CD4-positive, alpha-beta memory T cell (primary cell): ENCODE measurements at places on chromosomes 1 and 21. TPM values are rescaled to one million over a fixed set of nuclear protein-coding genes. Genes with fewer than 3 reads are reported as not detected.

The CEP85 gene
- 21.9 TPM for total RNA-seq

The MNDA gene
- total RNA-seq, result 0.50 TPM

The LRRC71 gene
- not detected for total RNA-seq

The HHIPL2 gene
- total RNA-seq, result 0.26 TPM

The USH2A gene
- total RNA-seq, result not detected

- no peak overlapping the region for H3K27ac ChIP-seq
- H3K36me3 ChIP-seq, result no peaks in the 10 kb centered on the region
- no peaks in the 10 kb centered on the region for H3K27me3 ChIP-seq
Observed at GRCh38 chr21:35332841-35333426, 283.8 kb upstream of the RUNX1 start.

DNA sequence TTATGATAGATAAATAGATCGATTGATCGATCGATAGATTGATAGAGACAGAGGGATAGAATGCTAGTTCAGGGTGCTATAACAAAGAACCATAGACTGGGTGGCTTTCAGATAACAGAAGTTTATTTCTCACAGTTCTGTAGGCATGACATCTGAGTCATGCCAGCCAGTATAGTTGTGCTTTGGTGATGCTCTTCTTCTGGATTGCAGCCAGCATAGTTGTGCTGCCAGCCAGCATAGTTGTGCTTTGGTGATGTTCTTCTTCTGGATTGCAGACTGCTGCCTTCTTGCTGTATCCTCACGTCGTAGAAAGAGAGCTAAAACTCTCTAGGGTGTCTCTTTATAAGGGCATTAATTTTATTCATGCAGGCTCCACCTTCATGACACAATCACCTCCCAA lies 860.8 kb downstream of the BRINP3 start:
- no peak for DNase-seq
- no peak overlapping the region for H3K27ac ChIP-seq
- no peaks in the 10 kb centered on the region for H3K36me3 ChIP-seq
- H3K4me3 ChIP-seq, result no peak overlapping the region
- H3K27me3 ChIP-seq, result no peaks in the 10 kb centered on the region

DNA sequence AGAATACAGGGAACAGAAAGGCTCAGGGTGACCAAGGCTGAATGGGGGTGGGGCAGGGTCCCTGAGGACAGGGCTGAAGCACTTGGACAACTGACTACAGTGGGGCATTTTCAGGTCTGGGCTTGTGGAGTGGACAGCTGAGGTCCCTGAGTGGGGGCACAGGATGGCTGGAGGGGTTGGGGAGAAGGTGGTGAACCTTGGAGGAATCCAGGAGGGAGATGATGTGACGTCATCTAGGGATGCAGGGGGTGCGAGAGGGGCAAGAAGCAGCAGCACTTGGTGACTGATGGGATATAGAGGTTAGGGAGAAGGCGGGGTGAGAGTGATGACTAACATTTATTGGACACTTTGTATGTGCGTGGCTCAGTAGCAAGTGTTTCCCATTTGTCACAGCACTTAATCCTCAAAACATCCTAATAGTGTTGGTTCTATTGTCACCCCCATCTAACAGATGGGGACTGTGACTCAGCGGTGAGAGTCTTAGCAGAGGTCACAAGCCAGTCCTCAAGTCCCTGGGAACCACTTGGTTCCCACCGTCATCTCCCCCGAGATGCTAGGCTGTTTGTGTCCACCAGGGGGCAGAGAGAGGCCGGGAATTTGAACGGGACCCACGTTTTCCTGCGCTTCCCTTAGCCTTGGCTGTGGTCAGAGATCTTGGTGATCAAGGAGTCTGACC lies 27.9 kb upstream of the BMP8B start:
- H3K27me3 ChIP-seq, result no peaks in the 10 kb centered on the region
- H3K36me3 ChIP-seq, result no peaks in the 10 kb centered on the region
- peaks cover 8% of the 10 kb centered on the region for H3K4me1 ChIP-seq
- H3K4me3 ChIP-seq, result no peak overlapping the region
- peak; percentile 46 for DNase-seq

DNA sequence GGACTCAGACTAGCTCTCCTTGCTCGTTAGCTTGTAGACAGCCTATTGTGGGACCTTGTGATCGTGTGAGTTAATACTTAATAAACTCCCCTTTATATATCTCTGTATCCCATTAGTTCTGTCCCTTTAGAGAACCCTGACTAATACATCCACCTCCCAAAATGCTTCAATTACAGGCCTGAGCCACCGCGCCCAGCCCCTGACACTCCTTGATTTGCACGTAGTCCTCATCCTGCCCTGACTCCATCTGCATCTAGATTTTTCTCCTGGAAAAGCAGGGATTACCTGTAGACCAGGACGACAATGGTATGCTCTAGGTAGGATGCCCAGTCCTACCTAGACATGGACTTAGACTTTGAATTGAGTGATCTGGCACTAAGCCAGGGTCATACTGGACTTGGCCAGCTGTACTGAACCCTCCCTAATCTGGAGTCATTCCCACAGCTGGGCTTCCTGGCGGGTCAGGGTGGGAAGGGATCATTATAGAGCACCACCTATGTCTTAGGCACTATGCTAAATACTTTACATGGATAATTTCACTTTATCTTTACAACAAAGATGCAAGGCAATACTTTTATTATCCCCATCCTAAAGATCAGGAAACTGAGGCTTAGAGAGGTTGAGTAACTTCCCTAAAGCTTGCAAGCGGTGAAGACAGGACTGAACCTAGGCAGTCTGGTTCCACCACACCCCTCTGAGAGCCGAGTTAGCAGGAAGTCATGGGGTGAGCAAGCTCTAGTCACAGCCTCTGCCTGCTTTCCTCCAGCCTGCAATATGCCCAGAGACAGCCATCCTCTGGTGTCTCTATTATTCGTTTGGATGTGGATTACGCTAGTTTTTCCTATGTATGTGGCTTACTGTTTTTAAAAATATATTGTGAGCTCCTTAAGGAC lies 89.4 kb downstream of the DTL start:
- DNase-seq, result peak; percentile 5
- H3K36me3 ChIP-seq, result no peaks in the 10 kb centered on the region
- H3K4me3 ChIP-seq, result no peak overlapping the region
- H3K27me3 ChIP-seq, result no peaks in the 10 kb centered on the region
- no peak overlapping the region for H3K27ac ChIP-seq
- H3K4me1 ChIP-seq, result peaks cover 9% of the 10 kb centered on the region

- H3K27ac ChIP-seq, result no peak overlapping the region
- no peaks in the 10 kb centered on the region for H3K36me3 ChIP-seq
- DNase-seq, result no peak
- H3K27me3 ChIP-seq, result no peaks in the 10 kb centered on the region
- H3K4me1 ChIP-seq, result peaks cover 99% of the 10 kb centered on the region
- H3K4me3 ChIP-seq, result no peak overlapping the region
Observed at GRCh38 chr1:13760921-13761320, 60.9 kb downstream of the PRDM2 start.

- no peak overlapping the region for H3K4me3 ChIP-seq
- no peak for DNase-seq
- H3K36me3 ChIP-seq, result no peaks in the 10 kb centered on the region
- H3K27ac ChIP-seq, result no peak overlapping the region
- no peaks in the 10 kb centered on the region for H3K4me1 ChIP-seq
- H3K27me3 ChIP-seq, result no peaks in the 10 kb centered on the region
Observed at GRCh38 chr21:30164796-30165195, 1.8 kb downstream of the CLDN17 start.

DNA sequence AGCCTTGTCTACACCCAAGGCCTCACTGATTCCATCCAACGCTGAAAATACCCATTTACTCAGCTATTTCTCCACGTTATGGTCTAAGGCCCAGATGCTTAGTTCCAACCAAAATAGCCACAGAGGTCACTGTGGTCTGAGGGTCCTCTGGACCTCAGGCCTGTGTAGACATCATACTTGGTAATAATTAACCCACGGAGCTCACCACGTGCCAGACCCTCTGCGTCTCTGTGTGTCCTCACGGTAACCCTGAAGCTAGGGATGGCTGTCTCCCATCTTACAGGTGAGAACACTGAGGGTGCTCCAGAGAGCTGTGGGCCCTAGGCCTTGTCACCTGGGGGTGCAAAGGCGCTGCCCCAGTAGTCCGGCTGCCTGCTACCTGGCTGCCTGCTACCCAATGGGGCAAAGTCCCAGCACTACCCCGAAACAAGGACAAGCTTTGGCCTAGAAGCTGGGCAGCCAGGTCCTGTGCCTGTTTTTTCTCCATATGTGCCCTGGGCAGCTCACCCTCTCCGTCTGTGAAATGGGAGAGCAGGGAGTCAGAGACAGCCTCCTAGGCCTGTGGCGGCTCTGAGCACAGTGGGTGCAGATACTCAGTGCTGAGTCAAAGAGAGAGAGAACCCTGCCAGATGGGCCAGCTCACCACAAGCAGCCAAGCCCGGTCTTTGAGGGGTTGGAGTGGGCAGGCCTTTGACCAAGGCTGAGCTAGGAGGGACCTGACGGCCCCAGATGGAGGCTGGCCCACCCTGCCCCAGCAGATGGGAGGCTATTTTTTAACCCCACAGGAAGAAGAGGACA lies 17.0 kb upstream of the RUNX3 start:
- H3K4me3 ChIP-seq, result no peak overlapping the region
- no peak for DNase-seq
- no peaks in the 10 kb centered on the region for H3K36me3 ChIP-seq
- H3K4me1 ChIP-seq, result peaks cover 8% of the 10 kb centered on the region
- H3K27ac ChIP-seq, result no peak overlapping the region
